Smooth muscle cell of the pulmonary artery (primary cell): ENCODE measurements at places on chromosomes 2 and 18. TPM values are rescaled to one million over a fixed set of nuclear protein-coding genes. Genes with fewer than 3 reads are reported as not detected.

FTCDNL1 gene
- total RNA-seq: 0.59 and 1.4 TPM in 2 replicates

NT5C1B gene
- not detected in 2 replicates for total RNA-seq

SLC38A11 gene
- total RNA-seq: 0.13 and 0.83 TPM in 2 replicates

SCYGR4 gene
- total RNA-seq: not detected in 2 replicates

FNDC4 gene
- 39.9 and 52.9 TPM in 2 replicates for total RNA-seq

SFXN5 gene
- total RNA-seq: 11.6 and 14.0 TPM in 2 replicates

CFAP65 gene
- 0.03 TPM in 1 of 2 replicates, not detected in the other for total RNA-seq

BMP10 gene
- not detected in 2 replicates for total RNA-seq

DNAH6 gene
- 0.07 and 0.13 TPM in 2 replicates for total RNA-seq

SCG2 gene
- 5.1 and 37.2 TPM in 2 replicates for total RNA-seq

CYTIP gene
- total RNA-seq: 5.5 and 23.5 TPM in 2 replicates

RAB6C gene
- not detected in 2 replicates for total RNA-seq

SGPP2 gene
- total RNA-seq: not detected in 2 replicates

ZDBF2 gene
- total RNA-seq: 16.7 and 17.0 TPM in 2 replicates

TUBB8B gene
- total RNA-seq: not detected in 2 replicates

IRS1 gene
- total RNA-seq: 20.7 and 24.5 TPM in 2 replicates

TLX2 gene
- not detected in 2 replicates for total RNA-seq

NEB gene
- total RNA-seq: 0.33 TPM in 2 replicates

CPS1 gene
- 5.3 and 30.0 TPM in 2 replicates for total RNA-seq
